Heart left ventricle (tissue), 16 donors: ENCODE measurements at places on chromosomes 16 and 17.

- peaks cover 13% of the 10 kb centered on the region for H3K4me1 ChIP-seq
- no peak overlapping the region for H3K4me3 ChIP-seq
- no peaks in the 10 kb centered on the region for H3K27me3 ChIP-seq
- H3K27ac ChIP-seq: peak overlapping the region; percentile 32
Measured at GRCh38 chr17:80394629-80395216, 20.2 kb upstream of the ENDOV start.

DNA sequence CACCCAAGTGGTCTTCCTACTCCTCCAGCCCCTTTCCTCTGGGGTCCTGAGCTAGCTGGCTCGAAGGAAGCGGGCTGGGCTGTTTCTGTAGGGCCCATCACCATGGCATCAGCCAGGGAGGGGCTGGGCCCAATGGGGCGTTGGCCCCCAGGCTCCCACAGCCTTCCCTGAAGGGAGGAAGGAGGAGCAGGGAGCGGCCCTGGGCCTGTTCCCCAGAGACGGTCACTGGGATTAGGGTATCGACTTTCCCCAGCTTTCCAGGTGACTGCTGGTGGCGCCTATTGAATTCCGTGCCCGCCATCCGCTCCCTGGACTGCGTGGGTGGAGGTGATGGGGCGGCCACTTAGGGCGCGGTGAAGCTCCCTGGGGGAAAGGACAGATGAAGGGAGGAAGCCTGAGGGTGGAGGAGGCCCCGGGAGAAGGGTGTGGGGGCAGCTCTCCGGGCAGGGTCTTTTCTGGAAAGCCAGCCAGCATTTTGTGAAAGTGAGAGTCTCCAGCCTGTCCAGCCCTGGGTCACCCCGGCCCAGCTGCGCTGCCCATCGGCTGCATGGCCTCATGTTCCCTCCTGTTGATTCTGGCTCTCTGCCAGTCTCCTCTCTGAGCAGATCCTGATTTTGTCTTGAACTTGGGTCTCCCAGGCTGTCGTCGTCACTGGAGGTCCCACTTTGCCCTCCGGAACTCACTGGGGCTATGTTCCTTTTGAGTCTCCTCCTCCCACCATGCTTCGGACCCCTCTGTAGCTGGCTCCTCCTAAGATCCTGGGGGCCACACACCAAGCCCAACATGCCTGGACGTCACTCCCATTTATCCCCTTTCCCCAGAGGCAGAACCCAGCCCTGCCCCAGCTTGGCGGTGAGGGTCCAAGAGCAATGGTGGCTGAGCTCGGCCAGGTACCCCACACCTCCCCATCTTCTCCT, 9.8 kb downstream of the NHERF1 start:
- H3K27ac ChIP-seq: peak overlapping the region; percentile 40
- no peak overlapping the region for H3K4me3 ChIP-seq
- no peak for DNase-seq
- peaks cover 48% of the 10 kb centered on the region for H3K4me1 ChIP-seq
- no peaks in the 10 kb centered on the region for H3K27me3 ChIP-seq

DNA sequence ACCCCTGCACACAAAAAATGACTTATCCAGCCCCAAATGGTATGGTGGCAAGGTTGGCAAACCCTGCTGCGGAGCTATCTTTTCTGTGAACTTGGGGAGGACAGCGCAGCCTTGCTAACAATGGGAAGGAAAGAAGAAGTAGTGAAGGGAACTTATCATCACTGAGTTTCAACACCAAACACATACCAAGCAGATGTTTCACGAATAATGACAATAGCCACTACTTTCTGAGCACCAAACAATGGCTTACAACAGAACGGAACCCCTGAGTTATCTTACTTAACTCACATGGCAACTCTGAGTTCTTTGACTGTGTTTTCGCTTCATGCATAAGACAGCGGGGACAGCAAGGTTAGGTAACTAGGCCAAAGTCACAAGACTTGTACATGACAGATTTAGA, 148.9 kb downstream of the XYLT1 start:
- H3K27ac ChIP-seq: no peak overlapping the region
- H3K27me3 ChIP-seq: no peaks in the 10 kb centered on the region
- H3K4me3 ChIP-seq: no peak overlapping the region
- H3K4me1 ChIP-seq: peaks cover 39% of the 10 kb centered on the region
- H3K36me3 ChIP-seq: no peaks in the 10 kb centered on the region

- DNase-seq: no peak
- H3K36me3 ChIP-seq: no peaks in the 10 kb centered on the region
- H3K4me1 ChIP-seq: peaks cover 35% of the 10 kb centered on the region
Measured at GRCh38 chr16:29114574-29114973, 129.7 kb downstream of the LAT start.

DNA sequence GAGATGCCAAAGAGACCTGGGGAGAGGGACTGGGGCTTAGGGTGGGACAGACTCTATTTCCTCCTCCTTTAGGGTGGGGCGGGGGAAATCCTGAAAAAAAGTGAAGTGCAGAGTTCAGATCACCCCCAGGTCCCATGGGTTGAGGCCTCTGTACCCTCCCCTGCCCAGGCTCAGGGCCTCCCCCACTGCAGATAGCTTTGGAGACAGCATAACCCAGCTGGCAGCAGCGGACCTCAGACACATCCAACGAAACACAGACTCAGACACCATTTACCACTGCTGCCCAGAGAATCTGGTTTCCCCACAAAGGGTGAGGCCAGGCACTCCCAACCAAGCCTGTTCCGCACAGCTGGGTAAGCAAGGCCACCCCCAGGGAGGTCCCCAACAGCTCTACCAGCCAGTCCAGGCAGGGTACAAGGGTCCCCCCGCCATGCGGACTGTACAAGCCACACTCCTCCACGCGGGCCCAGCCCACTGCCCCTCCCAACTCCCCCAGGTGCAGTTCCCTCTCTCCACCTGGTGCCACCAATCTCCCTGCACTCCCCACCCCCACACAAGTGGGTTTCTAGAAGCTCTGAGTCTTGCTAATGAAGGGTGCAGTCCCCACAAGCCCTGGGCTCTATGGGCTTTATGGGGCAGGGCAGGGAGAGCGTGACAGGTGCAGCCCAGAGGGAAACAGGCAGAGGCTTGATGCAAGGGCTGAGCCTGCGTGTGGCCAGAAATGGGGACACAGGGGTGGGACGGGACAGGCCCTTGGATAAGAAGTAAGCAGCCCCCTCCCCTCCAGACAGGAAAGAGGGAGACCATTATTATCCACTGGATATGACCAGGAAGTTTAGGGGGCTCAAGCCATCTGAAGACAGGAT, 8.9 kb downstream of the RHBDF2 start:
- peak overlapping the region; percentile 80 for H3K27ac ChIP-seq
- DNase-seq: no peak
- H3K36me3 ChIP-seq: no peaks in the 10 kb centered on the region
- H3K4me1 ChIP-seq: peaks cover 25% of the 10 kb centered on the region
